AML-193 (cell line): ENCODE measurements at places on chromosomes 12 and 14.
A peak's percentile ranks its signal among the peaks of the same experiment; 100 is the strongest.

DNA sequence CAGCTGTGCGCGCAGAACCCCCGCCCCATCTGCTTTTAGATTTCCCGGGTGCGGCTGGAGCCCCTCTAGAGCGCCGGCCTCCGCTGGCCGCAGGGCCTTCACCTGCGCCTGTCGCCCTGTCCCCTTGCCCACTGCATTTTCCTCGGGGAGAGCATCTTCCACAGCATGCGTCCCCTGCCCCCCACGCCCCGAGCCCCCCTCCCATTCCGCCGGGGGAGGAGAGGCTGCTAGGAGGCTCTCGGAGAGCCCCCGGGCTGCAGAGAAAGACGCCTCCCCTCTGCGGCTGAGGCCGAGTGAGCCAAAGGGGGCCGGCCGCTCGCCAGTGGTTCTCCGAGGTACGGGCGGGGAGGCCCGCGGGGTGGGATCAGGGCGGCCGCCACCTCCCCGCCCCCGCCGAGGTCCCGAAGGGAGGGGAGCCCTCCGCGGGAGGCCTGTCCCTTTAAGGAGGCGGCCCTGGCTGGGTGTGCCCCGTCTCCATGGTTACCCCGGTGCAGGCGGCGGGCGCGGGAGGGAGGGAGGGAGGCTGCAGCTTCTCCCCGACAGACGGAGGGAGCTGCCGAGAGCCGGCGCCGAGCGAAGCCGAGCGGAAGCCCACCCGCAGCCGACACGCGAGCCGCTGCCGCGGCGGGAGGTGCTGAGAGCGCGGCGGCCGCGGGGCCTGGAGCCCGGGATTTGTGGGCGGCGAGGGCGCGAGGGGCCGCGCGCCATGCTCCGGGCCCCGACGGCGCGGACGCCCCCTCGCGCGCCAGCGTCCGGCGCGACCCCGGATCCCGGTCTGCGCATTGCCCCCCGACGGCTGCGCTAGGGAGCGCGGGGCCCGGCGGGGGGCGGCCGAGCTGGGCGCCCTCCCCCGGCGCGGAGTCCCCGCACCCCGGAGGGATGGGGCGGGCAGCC, at the start of gene KCNH3:
TSS of gene KCNH3 (plus strand) at position 521 of the 894 bp plus-strand sequence. CDS start 387 bp downstream, outside the sequence.
- no peak for DNase-seq

DNA sequence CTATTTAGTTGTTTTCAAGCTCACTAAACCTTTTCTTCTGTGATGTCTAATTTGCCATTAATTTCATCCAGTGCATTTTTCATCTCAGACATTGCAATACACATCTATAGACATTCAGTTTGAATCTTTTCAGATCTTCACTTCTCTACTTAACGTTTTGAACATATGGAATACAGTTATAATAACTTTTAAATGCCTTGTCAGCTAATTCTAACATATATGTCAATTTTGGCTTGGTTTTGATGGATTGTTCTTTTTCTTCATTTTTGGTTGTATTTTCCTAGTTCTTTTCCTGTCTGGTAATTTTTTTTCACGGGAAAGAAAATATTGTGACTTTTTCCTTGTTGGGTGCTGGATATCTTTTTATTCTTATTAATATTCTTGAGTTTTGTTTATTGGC, 215.3 kb downstream of the ATP23 start:
- DNase-seq = no peak

GRCh38 chr14:64245491-64245890, 48.7 kb downstream of the ESR2 start:
- no peak for DNase-seq

- DNase-seq = peak; percentile 35
These were observed 42.1 kb downstream of the MGST1 start for GRCh38 chr12:16389594-16389993.

DNA sequence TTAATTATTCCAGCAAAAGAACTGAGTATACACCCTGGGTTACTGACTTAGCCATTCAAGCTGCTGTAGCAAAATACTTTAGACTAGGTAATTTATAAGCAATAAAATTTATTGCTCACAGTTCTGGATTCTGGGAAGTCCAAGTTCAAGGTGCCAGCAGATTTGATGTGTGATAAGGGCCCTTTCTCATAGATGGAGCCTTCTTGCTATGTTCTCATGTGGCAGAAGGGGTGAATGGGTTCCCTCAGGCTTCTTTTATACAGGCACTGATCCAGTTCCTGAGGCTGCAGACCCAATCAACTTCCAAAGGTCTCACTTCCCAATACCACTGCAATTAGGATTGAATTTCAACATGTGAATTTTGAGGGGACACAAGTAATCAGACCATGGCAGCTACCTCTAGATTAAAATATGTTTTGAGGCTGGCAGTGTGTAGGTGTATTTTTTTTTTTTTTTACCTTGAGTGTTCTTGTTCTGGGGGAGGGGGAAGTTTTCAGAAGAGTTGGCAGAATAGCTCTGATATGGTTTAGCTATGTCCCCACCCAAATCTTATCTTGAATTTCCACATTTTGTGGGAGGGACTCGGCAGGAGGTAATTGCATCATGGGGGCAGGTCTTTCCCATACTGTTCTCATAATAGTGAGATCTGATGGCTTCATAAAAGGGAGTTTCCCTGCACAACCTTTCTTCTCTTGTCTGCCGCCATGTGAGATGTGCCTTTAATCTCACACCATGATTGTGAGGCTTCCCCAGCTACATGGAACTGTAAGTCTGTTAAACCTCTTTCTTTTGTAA, 178.2 kb downstream of the RASSF9 start:
- no peak for DNase-seq

GRCh38 chr12:51441583-51441982, 17.0 kb downstream of the SLC4A8 start:
- no peak for DNase-seq

- no peak for DNase-seq
These were observed 309.4 kb downstream of the MDGA2 start for GRCh38 chr14:47366006-47366405.

DNA sequence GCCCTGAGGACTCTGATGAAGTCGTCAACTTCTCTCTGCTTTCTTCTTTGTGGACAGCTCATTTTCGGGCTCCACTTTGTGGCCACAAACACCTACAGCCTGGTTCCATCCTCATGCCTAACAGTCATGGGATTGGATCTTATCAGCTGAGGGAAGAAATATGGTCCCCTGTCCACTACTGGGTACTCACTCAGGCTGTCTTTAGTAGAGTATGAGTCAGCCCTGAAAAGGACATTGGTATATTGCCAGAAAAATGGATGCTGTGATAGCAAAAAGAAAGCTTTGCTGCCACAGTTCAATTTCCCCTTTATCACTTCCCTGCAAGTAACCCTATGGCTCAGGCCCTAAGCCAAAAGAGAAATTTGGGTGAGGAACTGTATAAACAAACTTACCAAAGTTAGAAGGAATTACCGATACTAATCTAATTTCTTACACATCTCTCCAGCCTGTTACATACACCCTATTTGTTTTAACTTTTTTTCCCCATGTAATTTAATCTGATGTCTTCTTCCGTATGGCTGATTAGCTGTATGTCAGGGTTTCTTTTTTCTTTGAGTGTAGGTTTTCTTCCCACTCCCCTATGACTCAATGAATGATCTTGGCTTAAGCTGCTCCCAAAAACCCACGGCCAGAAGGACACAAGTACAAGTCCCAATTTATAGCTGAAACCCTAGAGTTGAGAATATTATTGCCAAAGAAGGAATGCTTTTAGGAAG, 29.1 kb downstream of the MTHFD1 start:
- DNase-seq = no peak

- DNase-seq = no peak
These were observed 11.2 kb upstream of the HOXC13 start for GRCh38 chr12:53927220-53928029.

GRCh38 chr12:96997797-96998484, 90.9 kb downstream of the NEDD1 start:
- DNase-seq = no peak

DNA sequence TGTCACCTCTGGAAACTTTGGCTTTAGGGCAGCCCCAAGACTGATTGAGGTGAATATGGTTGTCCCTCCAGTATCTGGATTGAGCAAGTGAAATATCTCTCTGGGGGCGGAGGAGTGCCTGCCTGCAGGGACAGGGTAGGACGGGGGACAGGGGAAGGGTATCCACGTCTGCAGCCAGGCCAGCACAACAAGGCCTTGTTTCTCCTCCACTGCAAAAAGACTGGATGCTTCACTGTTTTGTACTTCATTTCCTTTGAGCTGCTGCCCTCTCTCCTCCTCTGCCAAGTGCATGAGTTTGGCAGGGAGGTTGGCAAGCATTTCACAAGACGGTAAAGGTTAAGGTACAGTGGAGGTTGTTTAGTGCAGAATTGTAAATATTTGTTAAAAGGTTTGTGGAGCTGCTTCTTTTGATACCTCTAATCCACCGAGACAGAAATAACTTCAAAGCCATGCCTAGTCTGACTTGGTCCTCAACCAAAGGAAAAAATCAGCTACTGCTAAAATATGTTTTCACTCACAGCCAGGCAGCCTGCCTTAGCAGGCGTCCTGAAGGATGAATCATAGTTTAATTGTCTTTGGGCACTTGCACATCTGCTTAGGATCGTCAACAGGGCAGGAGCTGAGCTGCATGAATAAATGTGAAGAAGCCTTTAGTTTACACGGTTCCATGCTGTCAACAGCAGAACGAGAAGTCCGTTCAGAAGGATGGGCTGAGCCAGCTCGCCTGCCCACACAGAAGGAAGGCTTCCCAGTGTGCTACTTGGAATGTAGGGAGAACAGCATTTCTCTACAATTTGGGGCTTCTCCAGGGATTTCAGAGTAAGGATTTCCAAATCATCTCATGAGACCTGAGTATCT, 269.7 kb downstream of the TTC6 start:
- no peak for DNase-seq

DNA sequence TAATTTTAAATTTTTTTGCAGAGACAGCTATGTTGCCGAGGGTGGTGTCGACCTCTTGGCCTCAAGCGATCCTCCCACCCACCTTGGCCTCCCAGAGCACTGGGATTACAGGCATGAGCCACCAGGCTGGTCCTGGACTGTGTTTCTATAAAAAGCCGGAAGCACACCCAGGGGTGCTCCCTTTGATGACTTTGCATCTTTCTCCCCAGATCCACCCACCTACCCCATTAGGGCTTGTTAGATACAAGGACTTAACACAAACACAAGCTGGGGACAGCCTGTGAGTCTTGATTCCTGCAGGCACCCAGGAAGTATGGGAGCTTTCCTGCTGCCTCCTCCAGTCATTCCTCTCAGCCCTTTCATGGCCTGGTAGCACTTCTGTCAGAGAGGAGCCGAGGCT, 67.0 kb downstream of the MAP1LC3B2 start:
- DNase-seq = no peak

DNA sequence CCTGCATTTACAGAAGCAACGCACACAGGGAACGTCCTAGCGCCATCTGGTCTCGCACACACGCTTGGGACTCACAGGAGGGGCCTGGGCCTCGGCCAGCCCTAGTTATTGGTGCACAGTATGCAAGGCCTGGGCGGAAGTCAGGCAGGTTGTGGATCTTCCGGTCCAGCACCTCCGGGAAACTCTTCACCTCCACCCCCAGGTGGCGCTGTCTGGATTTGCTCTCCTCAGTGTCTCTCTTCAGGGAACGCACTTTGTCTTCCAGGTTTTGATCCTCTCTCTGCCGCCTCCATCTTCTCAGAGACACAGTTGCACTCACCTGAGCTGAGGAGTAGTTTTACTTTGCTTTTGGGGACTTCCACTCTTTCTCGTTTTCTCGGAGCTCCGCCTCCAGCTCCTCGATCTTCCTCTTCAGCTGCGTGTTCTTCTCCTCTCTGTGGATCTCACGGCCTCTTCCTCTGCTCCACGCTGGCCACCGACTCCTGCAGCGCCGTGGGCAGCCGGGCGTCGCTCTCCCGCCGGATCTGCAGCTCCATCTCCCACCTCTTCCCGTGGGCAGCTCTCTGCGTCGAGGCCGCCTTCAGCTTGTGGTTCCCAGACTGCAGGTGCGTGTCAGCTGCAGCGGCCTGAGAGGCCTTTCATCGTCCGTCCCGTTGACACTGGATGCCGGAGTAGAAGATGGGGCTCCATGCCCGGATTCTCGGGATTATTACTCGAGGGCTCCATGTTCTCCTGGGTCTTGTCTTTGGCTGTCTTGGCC, 933.8 kb downstream of the TMEM121 start:
- DNase-seq = no peak

- no peak for DNase-seq
These were observed 172.2 kb downstream of the PTPRO start for GRCh38 chr12:15494329-15495046.

DNA sequence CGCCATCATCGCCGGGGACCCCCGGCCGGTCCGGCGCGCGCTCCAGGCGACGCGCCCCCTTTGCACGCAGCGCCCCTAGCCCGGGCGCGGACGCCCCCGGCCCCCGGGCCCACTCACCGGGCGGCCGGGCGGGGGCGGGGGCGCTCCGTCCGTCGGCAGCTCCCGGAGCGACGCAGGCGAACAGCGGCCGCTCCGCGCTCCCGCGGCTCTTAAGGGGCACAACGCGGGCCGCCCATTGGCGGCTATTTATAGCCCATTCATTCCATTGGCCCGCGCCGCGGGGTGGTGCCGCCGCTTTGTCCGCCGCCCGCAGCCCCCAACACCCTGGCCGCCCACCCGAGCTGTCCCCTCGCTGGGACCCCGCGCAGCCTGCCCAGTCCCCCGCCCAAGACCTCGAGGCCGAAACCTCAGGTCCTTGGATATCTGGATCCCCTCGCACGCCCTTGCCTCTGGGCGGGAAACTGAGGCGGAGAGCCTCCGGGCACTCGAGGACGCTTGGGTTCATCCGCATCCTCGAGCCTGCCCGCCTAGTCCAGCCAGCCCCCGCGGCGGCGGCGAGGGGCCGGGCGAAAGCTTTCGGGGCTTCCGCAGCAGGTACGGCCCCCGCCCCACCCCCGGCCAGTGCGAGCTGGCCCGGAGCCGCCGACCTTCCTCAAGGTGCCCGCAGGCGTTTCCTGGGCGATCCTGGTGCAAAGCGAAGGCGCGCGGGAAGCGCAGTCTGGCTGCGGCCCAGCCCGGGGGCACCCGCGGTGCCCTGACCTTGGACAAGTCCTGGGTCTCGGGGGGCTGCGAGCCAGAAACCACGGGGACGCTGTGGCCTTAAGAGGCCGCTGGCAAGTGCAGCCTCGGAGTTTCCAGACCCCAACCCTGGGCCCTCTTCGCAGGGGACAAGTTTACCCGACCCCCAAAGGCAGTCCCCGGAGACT, at the start of gene CKB:
TSS of gene CKB (minus strand) at position 182 of the 926 bp plus-strand sequence. CDS start 337 bp downstream, outside the sequence.
- DNase-seq = no peak

GRCh38 chr12:2795291-2796186, 769 bp downstream of the FKBP4 start:
- DNase-seq = peak; percentile 17

DNA sequence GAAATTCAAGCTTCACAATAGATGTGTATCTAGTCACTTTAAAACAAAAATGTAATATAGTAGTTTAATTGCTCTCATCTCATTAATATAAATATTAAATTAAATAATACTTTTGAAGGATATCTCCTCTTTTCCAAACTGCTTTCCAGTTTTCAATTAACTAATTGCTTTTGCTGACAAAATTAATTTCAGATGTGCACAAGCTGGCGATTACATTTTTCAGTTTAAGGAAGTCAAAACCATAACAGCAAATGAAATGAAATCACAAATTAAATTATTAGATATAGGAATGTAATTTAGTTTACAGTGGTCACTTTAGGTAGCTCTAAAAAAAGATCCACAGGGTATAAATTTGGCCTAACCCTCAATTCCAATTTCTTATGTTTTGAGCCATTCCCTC, 362.1 kb downstream of the SLC6A15 start:
- no peak for DNase-seq
